ENCODE measurements at places on chromosomes 12 and 14.

DNA sequence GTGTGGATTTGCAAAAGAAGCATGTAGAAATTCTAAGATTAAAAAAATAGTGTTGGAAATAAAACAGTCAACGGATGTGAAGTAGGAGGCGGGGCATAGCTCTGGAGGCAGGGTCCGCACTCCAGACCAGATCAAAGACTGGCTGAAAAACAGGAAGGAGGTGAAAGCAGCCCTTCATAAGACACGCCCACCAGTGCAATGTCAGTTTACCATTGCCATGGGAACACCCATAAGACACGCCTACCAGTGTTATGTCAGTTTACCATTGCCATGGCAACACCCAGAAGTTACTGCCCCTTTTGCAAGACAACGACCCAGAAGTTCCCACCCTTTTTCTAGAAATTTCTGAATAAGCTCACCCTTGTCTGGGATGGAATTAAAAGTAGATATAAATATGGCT is 87.1 kb downstream of the FZD10 start:
- DNase-seq: no peak

DNA sequence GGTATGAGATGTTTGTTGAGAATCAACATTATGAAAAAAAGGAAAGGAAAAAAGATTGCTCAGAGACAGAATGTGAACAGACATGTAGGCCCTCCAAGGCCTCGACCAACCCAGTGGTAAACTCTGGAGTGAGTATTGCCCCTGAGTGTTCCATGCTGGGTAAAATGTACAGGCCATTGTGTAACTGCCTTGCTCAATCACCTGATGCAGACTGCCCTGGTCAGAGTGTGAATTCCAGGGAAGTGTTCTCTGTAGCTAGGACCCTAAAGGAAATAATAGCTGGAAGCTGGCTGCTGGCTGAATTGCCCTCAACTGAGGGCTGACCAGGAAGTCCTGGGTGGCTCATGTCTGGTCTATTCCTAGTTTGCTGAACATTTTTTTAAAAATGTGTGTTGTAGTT is 1081.4 kb upstream of the LRFN5 start:
- no peak for DNase-seq

DNA sequence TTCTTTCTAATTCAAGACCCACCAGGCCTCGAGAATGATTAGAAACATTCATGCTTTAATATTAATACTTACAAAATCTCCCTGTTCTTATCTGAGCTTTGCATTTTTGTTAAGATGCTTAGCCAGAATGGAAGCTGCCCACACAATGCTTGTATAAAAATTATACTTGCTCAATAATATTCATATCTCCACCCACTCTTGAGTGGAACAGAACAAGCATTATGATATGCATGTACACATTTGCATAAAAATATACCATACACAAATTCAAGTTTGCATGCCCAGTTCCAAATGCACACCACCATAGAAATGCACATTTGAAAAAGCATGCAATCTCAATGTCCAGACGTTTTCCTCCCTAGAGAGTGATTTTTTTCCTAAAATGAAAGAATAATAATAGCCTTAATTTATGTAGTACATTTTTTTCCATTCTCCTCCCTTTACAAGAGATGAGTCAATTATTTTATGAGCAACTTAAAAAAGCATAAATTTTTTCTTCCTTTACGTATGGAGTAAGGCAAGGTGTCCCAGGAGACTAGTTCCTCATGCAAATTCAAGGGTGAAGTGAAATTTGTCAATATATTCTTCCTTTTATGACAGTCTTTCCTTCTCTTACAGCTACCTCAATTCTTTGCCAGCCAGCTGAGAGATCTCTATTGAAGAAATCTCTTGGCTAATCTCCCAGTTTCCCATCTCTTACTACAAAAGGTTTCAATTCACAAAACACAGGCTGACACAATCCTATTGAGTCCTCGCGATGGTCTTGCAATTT is 313.1 kb upstream of the GARIN6 start:
- DNase-seq: no peak

DNA sequence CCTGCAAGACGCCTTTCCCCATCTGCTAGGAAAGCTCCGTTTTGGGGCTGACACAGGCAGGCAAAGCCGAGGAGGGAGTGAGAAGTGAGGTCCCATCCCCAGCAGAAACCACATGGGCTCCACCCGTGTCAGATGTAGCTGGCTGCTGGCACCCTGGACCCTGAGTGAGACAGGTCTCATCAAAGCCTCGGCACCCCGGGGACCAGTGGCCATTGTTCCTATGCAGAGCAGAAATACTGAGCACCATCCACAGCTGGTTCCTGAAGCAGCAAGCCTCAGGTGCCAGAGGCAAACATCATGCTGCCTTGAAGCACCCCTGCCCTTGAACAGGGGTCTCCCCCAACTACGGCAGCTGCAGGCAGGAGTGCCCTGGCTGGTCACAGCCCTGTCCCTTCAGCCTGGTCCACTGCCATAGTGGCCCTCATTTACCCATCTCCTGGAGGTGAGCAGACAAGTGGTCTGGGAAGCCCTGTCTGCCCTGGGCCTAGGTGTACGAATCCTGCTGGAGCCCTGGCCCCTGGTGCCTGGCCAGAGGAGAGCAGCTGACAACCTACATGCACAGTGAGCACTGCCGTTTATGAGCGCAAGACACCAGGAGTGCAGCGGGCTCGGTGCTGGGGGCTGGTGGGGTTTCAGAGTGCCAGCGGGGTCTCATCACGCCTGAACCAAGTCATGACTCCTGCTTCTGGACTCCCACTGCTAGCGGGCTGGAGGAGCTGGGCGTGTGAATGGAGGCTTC is 289.8 kb upstream of the RTL1 start:
- DNase-seq: no peak
